SK-N-SH (cell line): ENCODE measurements at places on chromosomes 12 and 14.

DNA sequence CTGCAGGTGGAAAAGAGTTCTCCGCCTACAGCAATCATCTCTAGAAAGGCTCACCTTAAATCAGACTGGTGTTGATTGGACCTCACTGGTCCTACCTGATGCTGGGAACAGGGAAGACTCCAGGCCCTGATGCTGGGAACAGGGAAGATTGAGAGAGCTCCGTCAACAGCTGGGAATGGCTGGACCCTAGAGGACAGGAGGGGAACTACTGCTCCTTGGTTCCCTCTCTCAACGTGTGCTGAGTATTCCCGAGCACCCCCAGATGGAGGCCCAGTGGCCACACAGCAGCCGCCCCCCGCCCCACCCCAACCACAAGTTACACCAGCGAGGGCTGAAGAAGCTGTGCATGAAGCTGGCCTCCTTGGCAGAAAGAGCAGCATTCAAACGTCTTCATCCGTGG lies 240.3 kb downstream of the SLC15A4 start:
- peak; percentile 24 for DNase-seq

GRCh38 chr14:23071244-23071920 lies 14.1 kb upstream of the CDH24 start:
- DNase-seq = peak; percentile 88

DNA sequence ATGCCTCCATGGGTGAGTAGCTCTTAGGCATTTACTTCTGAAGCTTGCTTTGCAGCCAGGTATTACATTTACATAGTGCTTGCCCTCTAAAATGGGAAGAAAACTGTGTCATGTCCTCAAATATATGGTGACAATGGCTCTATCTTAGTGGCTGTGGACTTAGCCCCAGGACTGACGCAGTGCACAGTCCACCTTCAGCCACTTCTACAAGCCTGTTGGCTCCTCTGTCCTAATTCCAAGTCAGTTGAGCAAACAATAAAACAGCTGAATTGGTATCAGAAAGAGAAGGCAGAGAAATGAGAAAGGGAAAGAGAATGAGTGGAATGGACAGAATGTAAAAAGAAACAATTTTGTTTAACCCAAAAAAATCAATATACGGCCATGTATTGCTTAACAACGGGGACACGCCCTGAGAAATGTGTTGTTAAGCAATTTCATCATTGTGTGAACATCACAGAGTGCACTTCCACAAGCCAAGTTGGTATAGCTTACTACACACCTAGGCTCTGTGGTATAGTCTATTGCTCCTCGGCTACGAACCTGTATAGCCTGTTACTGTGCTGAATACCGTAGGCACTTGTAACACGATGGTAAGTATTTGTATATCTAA lies 93.5 kb downstream of the GRIN2B start:
- DNase-seq = no peak

DNA sequence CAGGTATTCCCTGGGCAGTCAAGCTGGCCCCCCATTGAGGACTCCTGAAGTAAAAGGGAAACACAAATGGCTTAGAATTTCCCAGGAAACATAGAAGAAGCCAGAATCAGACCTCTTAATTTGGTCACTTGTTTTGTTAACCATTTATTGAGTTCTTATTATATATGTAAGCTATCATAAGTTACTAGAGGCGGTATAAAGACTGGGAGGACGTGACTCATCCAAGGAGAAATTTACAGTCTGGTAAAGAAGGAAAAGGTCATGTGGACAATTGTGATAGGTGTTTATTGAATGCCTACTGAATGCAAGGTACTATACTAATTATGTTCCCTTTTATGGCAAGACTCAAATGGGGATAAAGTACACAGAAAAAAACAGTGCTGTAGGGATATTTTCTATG lies 146.7 kb downstream of the DYRK2 start:
- DNase-seq = no peak

- DNase-seq = no peak
Measured at GRCh38 chr12:94012590-94012989, 135.8 kb upstream of the PLXNC1 start.
